Stimulated activated CD8-positive, alpha-beta memory T cell treated with anti-CD3 and anti-CD28 coated beads, Interleukin-7, amount 100 ng/mL, for 4 hours (primary cell): ENCODE measurements at places on chromosomes 4 and X.

DNA sequence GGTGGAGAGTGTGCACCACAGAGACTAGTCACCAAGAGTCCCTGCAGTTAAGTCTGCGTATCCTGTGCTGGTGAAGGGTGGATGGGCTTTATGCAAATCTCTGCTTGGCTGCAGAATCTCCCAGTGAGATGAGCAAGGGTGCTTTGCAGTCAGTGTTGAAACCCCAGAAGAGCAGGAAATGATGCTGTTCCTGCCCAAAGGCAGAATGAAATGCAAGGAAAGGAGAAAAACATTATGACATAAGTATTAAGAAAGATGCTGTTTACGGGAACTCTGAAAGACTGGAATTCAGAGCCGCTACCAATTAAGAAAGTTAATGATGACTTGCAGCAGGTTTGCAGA, 25.4 kb upstream of the ACSL1 start:
- DNase-seq, result no peak

DNA sequence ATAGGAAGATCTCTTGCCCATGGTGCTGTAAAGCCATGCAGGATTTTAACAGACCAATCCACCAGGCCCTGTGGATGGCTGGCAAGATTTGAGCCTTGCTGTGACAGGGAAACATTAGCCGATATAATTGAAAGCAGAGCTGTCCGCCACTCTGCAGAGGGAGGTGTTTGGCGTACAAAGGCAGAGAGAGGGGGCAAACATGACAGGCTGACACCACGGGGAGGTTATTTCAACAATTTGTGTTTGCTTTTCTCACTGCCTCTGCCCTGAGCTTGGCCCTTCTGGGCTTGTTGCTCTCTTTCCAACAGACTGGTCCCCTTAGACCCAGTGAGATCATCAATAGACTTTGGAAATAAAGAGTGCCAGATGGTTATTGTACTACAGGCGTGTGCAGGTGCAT, 59.4 kb downstream of the CLNK start:
- no peak for DNase-seq

DNA sequence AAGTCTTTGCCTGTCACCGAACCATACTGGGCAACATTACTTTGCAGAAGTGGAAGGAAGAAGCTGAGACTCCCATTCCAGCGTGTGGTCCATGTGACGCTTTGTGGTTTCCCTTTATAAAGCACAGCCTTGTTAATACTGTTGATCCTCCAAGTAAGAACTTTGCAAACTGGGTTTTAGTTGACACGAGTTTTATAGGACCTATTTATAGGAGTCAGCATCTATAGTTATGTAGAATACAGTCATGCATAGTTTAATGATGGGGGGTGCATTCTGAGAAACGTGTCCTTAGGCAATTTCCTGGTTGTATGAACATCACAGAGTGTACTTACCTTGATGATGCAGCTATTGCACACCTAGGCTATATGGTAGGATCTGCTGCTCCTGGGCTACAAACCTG, 1879.4 kb upstream of the TENM3 start:
- no peak for DNase-seq

- DNase-seq, result no peak
Observed at GRCh38 chr4:79492148-79492547, 84.1 kb upstream of the GK2 start.

DNA sequence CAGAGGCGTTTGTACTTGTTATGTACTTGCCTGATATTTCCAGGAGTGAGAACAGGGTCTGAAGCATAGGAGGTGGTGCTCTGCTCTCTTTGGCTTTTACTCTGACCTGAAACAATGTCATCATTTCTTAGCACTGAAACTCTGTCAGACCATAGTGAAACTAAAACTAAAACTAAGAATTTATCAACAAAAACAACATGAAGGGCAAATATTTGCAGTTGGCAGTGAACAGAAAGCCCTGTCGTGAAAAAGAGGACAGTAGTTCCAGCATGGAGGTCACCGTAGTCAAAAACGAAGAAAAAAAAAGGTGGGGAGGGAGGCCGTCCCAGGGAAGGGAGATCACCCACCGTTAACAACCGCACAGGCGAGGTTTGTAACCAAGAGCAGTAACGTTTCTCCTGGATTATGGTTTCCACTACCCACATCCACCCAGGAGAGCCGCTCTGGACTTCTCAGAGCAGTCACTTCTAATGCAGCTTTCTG, 97.5 kb downstream of the ANK2 start:
- DNase-seq, result no peak

- DNase-seq, result peak; percentile 72
Observed at GRCh38 chr4:77193511-77194102, 36.6 kb downstream of the CCNG2 start.

DNA sequence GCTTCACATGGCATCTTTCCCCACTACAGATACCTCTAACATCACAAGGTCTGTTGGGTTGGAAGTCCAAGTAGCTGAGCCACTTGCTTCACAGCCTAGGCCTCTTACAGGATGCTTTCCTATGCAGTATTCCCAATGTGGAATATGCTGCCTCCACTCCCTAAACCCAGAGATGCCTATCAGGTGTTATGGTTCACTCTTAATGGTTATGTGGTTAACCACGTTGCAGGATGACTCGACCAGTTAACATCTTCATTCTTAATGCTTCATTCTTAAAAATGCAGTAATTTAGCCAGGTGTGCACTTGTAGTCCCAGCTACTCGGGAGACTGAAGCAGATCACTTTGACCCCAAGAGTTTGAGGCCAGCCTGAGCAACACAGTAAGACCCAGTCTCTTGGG, 24.2 kb downstream of the HAUS3 start:
- DNase-seq, result no peak

DNA sequence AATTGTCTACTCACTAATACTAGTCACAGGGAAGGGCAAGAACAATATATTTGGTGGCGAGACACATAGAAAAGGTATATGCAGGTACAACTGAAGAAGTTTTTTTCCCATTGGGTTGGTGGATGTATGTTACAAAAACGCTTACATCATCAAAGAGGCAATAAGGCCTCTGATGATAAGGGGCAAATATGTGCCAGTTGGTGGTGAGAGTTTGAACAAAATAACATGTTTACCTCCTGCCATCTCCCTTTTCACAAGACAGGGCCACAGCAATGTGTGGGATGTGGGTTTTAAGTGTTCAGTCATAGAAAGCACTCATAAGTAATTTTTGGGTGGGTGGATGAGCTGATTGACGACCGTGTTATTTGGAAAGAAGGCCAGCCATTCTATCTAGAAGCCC, 41.7 kb downstream of the PAGE2 start:
- no peak for DNase-seq

DNA sequence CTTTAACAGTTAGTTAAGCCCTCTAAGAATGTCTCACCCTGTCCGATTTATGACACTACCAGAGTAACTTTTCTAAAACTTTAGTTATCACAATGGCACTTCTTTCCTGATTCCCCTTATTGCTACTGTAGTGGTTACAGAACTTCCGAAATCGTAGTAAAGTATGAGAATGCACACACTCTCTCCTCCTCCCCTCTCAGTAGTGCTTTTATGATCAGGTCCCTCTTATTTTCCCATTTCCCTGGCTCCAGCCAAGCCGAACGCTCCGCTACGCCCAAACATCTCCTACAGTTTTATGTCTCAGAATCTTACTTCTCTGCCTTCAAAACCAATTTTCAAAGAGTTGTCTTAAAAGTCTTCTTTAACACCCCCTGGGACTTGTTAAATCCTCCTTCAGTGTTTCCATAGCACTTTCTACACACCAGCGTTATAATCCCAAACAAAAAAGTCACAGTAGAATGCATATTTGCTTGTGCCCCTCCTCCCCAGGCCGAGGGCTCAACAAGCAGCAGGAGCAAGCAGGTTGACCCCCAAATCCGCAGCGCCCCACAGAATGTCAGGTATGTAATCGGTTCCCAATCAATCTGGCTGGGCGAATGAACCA, 671 bp downstream of the HPF1 start:
- DNase-seq, result no peak

DNA sequence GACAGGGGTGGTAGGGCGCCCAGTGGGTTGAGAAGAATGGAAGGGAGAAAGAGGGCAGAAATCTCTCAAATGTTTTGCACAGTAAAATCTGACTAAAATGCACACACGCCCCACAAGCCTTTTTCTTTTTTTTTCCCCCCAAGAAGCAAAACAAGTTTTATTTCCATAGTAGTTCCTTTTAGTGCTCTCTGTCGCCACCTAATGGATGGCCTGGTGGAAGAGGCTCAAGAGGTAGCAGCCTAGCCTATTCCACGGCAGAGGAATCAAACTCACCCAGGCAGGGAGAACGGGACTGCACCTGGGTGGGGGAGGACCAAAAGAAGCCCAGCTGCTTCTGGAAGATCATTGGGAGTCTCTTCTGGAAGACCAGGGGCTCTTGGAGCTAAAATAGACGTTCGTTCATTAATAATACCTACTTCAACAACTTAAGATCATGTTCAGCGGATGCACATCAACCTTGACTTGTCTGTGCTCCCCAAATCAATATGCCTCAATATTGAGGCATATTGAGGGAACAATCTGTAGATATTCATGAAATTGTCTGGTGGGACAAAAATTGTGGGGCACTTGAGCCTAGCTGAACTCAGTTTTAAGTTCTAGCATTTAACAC, 31.6 kb upstream of the IRAK1 start:
- peak; percentile 25 for DNase-seq

- DNase-seq, result no peak
Observed at GRCh38 chr4:14294611-14295010, 667.1 kb upstream of the BOD1L1 start.

DNA sequence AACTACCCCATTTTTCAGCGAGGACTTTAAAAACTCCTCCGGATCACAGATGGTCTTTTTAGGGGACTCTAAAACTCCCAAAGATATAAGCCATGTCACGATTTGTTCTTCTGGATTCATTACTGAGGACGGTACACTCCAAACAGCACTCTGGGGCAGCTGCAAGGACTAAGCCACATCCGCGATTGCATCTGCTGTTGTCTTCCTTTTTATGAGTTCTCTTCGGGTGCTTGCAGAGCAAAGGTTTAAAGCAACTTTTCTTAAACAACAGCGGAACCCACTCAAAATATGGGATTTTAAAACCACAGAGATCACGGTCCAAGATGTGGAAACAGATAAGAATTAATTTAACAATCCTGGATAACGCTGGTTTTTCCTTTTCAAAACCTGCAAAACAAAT, at the start of gene ARHGEF6:
TSS of gene ARHGEF6 (minus strand) at position 170 of the 400 bp plus-strand sequence. CDS start at position 120, 50 bp downstream.
- DNase-seq, result no peak

DNA sequence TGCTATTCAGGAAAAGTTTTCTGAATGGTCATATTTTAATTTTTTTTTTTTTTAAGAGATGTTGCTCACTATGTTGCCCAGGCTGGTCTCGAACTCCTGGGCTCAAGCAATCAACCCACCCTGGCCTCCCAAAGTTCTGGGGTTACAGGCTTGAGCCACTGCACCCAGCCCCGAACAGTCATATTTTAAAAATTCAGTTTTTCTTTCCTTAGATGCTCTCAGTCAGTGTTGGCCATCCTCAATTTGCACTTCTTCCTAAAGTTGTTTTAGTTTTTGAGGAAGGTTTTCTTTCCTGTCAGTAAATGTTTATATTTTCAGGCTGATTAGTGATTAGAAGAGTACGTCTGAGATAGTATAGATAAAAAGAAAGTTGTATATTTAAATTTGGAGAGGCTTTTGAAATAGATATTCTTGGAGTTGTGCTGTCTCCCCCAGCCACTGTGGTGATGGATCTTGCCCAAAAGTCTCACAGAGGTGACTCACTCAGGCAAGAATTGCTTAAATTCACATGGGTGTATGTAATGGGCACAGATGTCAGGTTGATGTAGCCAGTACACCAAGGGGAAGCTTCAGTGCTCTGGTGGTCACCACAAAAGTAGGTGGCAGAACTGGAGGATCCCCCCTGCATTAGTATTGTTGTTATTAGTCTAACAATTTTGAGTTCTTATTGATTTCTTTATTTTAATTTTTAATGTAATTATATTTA, 72.2 kb upstream of the ELOVL6 start:
- no peak for DNase-seq

- DNase-seq, result no peak
Observed at GRCh38 chr4:42083816-42084215, 68.6 kb downstream of the BEND4 start.

DNA sequence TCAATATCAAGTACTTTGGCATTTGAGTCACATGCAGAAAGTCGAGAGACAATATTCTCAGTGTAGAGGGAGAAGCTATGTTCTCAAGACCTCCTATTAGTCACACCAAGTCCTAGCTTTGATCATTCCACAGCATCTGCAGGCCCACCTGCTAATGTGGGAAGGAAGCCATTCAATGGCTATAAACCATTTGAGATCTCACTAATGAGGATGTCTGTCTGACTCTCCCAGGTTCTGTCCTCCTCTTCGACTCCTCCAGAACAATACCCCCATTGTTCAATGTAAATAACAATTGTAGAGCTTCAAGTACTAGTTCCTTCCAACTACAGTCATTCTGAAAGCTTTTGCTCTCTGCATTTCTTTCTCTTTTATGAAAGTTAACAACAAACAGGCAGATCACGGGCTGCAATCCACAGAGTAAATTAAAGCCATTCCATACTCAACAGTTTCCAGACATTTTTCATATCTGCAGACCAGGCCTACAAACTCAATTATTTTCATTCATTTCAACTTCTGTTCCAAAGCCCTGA, 140.2 kb upstream of the EDNRA start:
- no peak for DNase-seq

DNA sequence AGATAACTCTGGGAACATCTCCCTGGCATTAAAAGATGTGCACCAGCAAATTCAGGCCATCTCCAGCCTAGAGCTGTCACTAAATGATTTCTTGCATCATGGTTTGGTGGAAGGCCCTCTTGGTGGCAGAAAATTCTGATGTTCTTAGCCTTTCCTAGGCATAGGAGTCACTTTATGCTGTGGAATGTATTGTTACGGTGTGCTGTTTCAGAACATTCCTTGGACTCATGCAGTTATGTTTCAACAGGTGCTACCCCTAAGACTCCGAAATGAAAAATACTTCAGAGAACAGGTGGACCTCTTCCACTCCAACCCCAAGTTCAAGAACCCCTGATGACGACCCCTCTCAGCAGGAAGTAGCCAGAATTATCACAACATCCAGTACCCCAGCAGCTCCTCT, 20.3 kb upstream of the PAPSS1 start:
- DNase-seq, result no peak

DNA sequence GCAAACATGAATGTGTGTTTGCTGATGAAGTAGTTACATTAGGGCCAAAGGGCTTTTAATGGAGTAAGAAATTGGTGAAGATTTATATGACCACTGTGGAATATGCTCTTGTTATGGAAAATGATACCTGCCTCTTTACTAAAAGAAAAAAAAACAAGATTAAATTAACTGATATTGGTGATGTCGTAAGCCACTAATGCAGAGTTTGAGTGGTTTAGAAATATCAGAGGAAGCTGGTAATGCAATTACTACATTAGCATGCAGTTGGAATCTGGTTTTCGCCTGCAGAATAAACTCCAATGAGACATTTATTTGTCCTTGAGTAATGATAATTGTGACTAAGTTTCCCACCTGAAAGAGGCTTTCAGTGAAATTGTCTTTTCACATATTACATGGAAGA, 597.9 kb downstream of the GALNTL6 start:
- DNase-seq, result no peak
